Panc1 (cell line): ENCODE measurements at places on chromosomes 4 and X. TPM values are rescaled to one million over a fixed set of nuclear protein-coding genes. Genes with fewer than 3 reads are reported as not detected.

PARM1 gene
- 0.21 TPM for total RNA-seq

DNA sequence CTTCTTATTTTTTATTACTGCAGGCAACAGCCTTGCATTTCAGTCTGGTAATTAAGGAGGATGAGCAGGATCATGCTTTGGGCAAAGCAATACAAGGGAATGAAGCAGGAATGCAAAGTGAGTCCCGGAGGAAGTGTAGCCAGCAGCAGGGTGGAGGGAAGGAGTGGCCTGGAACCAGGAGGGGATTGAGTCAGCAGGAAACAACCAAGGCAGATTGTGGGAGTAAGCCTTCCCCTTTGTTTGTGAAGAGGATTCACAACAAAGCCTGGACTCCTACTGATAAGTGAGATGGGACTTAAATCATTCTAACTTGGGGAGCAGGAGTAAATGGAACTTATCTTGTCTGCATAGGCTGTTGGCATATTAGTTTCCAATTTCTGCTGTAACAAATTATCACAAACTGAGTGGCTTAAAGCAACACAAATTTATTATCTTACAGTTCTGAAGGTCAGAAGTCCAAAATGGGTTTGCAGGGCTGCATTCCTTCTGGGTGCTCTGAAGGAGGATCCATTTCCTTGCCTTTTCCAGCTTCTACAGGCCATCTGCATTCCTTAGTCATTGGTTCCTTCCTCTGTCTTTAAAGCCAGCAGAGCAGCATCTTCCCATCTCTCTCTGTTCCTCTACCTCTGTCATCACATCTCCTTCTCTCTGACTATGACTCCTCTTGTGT, 93.2 kb upstream of the AP1S2 start:
- DNase-seq: no peak

DDIT4L gene
- not detected for total RNA-seq

- no peak for DNase-seq
Observed at GRCh38 chr4:87304745-87305432, 17.8 kb downstream of the HSD17B13 start.

GRCh38 chr4:81523672-81524327, 52.1 kb upstream of the RASGEF1B start:
- DNase-seq: no peak

DNA sequence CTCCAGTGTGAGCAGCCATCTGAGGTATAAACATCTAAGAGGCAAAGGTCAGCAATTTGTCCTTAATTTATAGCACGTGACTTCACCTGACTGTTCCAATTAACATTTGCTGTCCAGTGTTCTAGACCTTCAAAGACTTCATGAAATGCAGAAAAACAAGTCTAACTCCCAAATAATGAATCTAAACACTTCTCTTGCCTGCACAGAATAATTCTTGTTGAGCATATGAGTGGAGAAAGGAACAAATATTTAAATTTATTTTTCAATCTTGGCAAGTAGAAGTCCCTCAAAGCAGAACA, 12.0 kb downstream of the RFC1 start:
- no peak for DNase-seq

GRCh38 chr4:39348371-39349315, 17.5 kb downstream of the RFC1 start:
- no peak for DNase-seq

- DNase-seq: no peak
Observed at GRCh38 chr4:186887291-186887700, 163.6 kb upstream of the FAT1 start.
